ENCODE measurements at places on chromosomes 7 and 10.

DNA sequence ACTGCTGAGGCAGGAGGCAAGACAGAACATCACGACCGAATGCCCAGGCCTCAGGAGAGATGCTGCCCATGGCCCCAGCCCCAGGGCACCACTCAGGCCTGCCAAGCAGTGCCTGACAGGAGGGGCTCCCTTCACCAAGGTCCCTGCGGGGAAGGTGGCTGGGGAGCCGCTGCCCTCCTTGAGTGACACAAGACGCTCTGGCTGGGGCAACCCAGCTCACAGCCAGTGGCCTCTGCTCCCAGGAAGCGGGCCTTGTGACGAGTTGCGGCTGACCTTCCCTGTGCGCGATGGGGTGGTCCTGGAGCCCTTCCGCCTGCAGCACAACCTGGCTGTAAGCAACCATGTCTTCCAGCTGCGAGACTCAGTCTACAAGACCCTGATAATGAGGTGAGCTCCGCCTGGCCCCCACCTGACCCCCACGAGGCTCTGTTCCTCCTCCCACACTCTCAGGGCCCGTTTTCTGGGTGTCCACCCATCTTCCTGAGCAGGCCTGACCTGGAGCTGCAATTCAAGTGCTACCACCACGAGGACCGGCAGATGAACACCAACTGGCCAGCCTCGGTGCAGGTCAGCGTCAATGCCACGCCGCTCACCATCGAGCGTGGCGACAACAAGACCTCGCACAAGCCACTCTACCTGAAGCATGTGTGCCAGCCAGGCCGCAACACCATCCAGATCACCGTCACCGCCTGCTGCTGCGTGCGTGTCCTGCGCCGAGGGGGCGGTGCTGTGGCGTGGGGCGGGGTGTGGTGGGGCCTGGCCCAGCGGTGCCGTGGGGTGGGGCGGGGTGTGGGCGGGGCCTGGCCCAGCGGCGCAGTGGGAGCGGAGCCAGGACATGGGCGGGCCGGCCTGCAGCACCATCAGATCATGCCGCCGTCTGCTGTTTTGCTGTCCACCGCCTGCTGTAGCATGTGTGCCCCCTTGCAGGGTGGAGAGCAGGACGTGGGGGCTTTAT lies 12.8 kb downstream of the ZMIZ2 start:
- no peak for DNase-seq

- DNase-seq: no peak
These were observed 64.2 kb upstream of the SH2B2 start for GRCh38 chr7:102222445-102222844.

GRCh38 chr10:105952153-105952552 lies 1212.4 kb downstream of the SORCS1 start:
- no peak for DNase-seq

- no peak for DNase-seq
These were observed 86.4 kb downstream of the TMEM106B start for GRCh38 chr7:12297283-12298108.

GRCh38 chr10:43808136-43808535 lies 159.5 kb upstream of the ZNF32 start:
- no peak for DNase-seq

DNA sequence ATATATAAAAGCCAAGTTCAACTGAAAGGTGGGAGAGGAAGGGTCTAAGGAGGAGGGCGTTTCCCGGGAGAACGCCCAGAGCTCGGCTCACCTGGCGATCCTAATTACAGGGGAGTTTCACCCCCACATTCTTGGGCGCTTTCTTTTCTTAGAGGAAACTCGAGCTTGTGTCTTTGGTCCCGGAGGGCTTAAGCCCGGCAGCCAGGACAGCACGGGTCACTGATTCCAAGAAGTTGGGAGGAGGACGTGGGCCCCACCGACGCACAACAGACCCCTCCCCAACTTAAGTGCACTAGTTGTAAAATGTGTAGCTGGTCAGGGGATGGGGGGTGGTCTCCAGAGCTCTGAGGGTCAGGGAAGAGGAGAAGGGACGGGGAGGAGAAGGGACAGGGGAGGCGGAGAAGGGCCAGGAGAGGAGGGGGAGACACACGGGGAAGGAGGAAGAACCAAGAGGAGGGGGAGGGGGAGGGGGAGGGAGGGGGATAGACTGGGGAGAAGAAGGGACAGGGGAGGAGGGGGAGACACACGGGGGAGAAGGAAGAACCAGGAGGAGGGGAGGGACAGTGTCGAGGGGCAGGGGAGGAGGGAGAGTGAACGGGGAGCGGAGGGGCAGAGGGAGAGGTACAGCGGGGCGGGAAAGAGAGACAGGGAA lies 874 bp downstream of the BAIAP2L1 start:
- no peak for DNase-seq

- no peak for DNase-seq
These were observed 62.1 kb downstream of the AKAP9 start for GRCh38 chr7:92002720-92003119.

DNA sequence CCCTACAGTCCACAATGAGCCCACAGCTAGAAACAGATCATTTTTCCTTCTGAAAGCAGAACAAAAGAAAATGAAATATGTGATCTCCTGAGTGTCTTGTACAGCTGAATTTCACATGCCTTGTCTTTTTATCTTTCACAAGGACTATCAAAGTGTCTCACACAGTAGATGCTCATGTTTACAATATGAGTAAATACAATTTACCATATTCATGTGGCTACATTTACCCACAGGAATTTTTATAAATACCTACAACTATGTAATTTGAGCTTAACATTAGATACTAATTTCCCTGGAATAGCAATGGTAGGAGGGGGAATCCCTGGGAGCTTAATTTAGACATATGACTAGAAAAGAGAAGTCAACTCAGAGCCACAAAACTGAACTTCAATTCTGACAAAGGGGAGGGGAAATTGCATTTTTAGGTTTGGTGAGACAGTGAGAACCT lies 186.2 kb downstream of the MACC1 start:
- DNase-seq: peak; percentile 42

- no peak for DNase-seq
These were observed 1.5 kb upstream of the CHCHD1 start for GRCh38 chr10:73780301-73780700.
